ENCODE measurements at places on chromosomes 2 and 18.

- no peak for DNase-seq
Observed at GRCh38 chr2:20106746-20107145, 55.3 kb upstream of the LAPTM4A start.

GRCh38 chr2:178413472-178414265 is 37.3 kb downstream of the PRKRA start:
- DNase-seq: peak; percentile 90

DNA sequence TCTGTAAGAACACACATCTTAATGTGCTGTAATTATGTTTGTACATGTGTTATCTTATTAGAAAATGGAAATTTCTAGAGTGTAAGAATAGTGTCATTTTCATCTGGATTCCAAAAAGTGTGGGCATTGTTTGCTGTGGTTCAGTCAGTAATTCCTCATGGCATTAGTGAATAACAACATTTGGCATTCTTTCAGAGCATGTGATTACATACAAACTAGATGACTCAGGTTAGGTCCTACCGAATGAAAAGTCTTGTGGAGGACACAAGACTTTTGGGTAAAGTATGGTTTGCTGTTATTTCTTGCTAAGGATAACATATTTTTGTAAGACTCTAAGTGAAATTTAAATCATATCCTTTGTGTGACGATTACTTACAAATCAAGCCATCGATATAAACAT is 593.1 kb upstream of the NRXN1 start:
- DNase-seq: peak; percentile 3

GRCh38 chr2:80568011-80568410 is 263.5 kb upstream of the LRRTM1 start:
- no peak for DNase-seq

DNA sequence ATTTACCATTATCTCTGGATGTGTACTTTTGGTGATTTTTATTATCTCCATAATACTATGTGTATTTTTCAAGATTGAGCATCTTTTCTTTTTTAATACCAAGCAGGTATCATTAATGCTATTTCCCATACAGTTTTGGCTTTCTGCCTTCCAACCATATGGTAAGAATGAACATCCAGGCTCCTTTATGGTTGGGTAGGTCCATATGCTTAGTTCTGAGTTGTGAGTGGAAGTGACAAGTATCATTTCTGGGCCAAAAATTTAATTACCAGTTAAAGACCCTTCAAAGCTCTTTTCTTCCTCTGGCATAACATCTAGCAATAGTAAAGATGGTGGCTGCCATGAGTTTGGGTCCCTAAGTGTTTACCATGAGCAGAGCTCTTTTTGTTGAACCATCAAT is 4.3 kb upstream of the RBM43 start:
- no peak for DNase-seq

DNA sequence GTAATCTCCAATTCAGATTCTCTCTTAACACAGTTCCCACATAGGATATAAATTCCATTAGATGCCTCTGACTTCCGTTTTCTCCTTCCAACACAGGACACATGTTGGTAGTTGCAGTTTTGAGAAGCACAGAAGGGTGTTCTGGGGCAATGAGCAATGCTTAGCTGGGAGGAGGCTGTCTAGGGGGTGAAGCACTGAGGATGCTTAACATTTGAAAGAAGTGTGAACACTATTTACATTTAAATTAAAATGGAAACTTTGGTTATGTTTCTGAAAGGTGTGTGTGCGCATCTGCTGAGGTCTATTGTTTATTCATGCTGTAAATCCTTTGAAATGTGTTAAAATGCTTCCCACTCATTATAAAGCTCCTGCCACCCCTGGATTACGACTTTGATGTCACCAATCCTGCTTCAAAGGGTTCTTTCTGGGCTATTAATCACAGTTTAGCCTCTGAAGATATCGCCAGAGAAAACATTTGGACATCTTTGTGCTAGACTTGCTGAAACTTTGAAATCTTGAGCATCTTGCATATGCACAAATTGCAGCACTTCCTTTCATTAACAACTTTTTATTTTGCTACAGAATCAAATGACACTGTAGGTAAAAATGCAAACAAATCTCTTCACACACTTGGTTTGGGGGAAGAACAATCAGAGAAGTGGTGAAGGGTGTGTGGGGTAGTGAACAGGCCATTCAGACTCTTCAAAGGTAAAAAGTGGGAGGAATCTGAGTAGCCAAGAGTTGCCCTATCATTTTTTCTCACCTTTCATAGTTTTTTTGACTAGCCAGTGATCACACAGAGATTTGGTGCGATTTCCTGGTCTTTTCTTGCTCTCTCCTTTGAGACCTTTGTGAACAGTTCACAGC is 258.4 kb downstream of the MYO3B start:
- DNase-seq: no peak

DNA sequence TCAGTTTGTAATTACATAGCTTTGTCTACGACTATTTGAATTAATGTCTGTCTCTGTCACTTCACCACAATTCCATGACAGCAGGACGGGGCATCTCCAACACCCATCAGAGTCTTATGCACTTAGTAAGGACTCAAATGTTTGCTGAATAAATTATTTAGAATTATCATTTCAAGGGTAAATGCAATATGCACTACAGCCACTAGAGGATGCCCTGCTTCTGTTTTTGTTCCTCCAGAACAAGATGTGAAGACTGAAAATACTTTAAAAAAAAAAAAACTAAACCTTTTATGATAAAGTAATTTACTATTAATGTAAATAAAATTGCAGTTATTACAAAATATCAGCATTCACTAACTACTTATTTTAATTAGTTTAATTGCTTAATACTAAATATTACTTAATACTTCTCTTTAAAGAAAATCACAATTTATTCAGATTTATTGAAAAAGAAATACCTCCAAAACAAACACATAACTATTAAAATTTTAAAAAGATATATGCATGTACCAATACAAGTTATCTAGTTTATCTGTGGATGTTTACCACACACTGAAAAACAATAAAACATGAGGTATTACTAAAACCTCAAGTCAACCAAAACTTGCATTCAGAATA is 3.2 kb downstream of the PIGN start:
- DNase-seq: peak; percentile 27
